Cerebellar nuclear complex (tissue), 1 donor: ENCODE measurements at places on chromosomes 13 and 19.

- no peak for DNase-seq
Observed at GRCh38 chr19:1999856-2000515, 15.5 kb downstream of the BTBD2 start.

GRCh38 chr13:37450276-37450675, 148.3 kb downstream of the POSTN start:
- DNase-seq = no peak

GRCh38 chr19:23571175-23571574, 115.8 kb downstream of the ZNF675 start:
- DNase-seq = no peak

GRCh38 chr19:51508059-51508733, 6.6 kb upstream of the SIGLEC12 start:
- no peak for DNase-seq

DNA sequence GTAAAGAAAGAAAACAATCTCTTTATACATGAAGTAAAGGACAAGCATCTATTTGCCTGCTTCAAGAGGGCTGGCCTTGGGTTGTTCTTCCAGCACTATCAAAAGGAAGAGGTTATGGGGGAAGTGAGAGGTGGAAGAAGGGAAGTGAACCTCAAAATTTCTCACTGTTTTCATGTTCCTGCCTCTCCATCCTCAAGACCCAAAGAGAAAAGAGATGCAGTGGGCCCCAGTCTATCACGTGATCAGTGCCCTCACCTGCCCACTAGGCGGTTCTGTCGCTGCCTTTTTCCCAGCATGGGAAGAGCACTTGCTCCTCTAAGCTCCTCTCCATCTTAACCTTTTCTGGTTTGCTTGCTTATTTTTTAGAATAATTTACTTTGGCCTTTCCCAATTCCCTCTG, 6.2 kb upstream of the USP12 start:
- no peak for DNase-seq

DNA sequence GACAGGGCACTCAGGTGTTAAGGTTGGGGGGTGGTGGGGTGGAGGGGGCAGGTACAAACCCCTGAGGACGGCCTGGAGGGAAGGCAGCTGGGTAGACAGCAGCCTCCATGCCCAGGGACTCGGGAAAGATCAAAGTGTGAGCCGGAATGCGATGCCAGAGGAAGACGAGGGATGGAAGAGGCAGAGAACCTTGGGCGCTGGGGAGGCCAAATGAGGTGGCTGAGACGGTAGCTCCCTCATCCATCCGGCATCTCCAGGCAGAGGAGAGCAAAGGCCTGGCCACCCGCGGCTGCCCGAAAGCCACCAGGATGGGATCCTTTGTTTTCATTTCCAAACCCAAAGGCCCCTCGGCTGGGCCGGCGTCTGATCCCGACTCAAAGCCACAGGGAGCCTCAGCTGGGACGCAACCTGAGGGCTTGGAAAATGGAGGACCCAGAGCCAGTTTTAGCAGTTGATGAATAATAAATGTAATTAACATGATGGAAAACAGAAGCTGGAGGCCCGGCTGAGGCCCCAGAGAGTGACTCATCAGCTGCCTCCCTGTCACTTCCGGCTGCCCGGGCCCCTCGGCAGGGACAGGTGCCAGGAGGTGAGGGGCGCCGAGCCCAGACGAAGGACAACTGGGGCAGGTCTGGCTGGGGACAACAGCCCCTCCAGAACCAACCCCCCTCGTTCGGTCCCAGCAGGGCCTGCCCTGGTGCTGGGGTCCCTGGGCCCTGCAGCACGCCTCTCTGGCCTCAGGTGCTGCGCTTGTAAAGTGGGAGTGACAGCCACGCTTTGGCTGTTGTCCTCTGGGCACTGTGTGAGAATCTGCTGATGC, 61.6 kb downstream of the CEBPG start:
- no peak for DNase-seq

GRCh38 chr19:7200736-7201135, 93.5 kb downstream of the INSR start:
- DNase-seq = no peak

- peak; percentile 39 for DNase-seq
Observed at GRCh38 chr13:39107561-39107960, 69.3 kb downstream of the NHLRC3 start.

DNA sequence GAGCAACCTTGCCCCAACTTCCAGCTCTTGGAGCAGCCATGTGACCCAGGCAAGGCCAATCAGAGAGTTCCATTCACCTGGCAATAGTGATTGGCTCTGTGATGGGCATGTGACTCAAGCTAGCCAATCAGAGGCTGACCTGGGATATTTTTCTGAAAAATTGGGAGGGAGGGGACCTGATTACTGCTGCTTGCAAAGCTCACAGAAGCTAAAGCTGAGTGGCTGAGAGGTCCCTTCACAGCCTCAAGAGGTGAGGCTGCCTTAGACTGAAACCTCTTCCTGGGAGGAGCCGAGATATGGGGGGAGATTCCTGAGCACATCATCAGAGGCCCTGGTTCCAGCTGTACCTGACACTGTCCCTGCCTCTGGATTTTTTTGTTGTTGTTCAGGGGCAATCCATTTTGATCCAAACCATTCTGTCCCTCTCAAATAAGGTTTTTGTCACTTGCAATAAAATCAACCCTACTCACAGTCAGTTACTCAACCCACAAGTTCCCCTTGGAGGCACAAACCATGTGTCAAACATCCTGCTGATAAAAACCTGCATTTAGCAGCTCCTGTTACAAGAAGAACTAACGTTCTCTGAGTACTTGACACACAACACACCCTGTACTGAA, 4.8 kb downstream of the CIB3 start:
- no peak for DNase-seq

GRCh38 chr19:46466536-46467196, 4.7 kb downstream of the PNMA8A start:
- DNase-seq = no peak

DNA sequence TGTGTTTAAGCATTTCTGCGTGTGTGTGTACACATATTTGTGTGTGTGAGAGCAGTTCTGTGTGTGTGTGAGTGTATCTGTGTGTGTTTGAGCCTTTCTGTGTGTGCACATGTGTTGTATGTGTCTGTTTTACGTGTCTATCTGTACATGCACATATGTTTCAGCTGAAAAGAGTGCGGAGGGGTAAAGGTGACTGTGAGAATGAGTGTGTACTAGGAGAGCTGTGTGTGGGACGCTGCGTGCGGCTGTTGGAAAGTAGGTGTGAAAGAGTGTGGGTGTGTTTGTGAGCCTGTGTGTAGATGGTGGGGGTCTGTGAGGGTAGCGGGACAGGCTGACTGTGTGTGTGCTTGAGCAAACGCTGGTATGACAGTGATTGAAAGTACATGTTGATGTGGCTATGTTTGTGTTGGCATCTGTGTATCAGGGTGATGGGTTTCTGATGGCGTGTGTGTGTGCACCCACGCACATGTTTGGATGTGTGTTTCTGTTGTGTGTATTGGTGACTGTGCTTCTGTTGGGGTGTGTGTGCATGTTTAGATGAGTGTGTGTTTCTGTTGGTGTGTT, 7.5 kb upstream of the TPM4 start:
- no peak for DNase-seq

- no peak for DNase-seq
Observed at GRCh38 chr19:29056535-29056934, 156.4 kb downstream of the UQCRFS1 start.

- no peak for DNase-seq
Observed at GRCh38 chr13:101697745-101698144, 245.3 kb downstream of the ITGBL1 start.

GRCh38 chr13:22030321-22030720, 359.4 kb downstream of the FGF9 start:
- DNase-seq = no peak

GRCh38 chr13:112961457-112962369, 7.3 kb upstream of the MCF2L start:
- no peak for DNase-seq

DNA sequence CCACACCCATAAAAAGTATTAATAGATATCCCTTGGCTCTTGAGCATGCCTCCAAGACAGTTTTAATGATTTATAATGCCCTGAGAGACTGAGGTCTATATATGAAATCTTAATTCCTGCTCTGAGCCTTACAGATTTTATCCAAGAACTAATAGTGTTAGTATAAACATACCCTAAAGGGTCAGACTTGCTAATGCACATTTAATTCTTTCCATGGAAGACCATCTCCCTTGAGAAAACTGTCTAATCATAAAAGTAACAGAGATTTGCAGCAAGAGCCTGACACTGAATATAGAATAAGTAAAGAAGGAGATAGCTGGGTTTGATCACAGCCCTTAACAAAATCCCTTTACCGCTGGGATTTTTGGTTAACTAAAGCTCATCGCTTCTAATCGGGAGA, 650.8 kb upstream of the KLF12 start:
- DNase-seq = no peak

- no peak for DNase-seq
Observed at GRCh38 chr13:46320406-46320805, 66.6 kb downstream of the RUBCNL start.
